Activated CD4-positive, alpha-beta T cell treated with anti-CD3 and anti-CD28 coated beads, Interleukin-2, Interleukin-4, amounts not matched to agents 100 ng/mL and 50 ng/mL, durations not matched to agents 16 hours and 8 hours (primary cell): ENCODE measurements at places on chromosomes 11 and 22.
A peak's percentile ranks its signal among the peaks of the same experiment; 100 is the strongest.

DNA sequence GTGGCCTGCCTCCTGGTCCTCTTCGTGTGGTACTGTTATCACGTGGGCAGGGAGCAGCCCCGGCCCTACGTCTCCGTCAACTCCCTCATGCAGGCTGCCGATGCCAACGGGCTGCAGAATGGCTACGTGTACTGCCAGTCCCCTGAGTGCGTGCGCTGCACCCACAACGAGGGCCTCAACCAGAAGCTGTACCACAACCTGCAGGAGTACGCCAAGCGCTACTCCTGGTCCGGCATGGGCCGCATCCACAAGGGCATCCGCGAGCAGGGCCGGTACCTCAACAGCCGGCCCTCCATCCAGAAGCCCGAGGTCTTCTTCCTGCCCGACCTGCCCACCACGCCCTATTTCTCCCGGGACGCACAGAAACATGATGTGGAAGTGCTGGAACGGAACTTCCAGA, 4.7 kb downstream of the ASPHD2 start:
- DNase-seq, result no peak

DNA sequence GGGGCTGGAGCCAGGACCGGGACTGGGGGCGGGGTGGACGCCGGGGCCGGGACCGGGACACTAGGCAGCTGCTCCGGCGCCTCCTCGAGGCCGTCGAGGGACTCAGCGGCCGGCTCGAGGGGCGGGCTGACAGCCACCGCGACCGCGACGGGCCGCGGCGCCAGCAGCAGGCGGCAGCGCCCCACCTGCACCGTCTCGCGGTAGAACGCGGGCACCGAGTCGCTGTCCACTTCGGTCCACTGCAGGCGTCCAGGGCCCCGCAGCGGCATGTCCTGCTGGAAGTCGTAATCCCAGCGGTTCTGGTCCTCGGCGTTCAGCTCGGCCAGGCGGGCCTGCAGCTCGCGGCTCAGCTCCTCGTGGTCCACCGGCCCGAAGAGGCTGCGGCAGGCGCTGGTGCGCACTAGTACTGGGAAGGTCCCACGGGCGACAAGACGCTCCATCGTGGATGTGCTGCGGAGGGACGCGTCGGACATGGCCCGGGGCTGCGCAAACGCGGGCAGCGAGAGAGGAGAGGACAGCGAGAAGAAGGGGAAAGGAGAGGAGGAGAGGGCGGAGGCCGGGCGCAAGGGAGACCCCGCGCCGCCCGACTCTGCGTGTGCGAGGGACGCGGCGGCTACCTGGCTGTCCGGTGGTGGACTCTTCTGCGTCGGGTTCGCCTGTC, 428 bp downstream of the CDKN1C start:
- DNase-seq, result no peak

GRCh38 chr22:49349841-49350381, 477.8 kb downstream of the BRD1 start:
- no peak for DNase-seq

DNA sequence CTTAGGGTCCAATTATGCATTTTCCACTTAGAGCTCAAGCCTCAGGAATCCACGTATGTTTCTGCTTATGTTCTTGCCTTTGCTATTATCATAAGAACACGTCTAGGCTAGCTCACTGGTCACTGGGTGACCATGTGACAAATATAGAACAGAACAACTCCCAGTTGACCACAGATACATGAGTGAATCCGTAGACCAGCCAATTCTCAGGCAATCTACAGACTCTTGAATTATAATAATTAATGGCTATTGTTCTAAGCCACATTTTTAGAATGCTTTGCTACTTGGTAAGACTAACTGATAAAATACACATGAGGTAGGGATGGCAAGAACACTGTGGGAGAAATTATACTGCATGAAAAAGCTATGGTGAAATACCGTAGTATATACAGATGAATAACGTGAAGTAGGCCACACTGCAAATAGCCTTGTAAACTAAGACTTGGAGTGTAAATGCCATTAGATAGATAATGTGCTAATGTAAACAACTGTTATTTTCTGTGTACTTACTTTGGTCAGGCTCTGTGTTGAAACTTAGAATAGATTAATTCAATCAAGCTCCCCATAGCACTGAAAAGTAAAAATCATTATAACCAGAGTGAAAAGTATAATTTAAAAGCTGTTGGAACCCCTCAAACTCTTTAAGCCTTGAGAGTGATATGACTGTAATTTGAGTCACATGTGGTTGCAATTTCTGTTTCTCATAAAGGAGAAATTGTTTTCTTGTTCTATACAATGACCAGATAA, 366.2 kb upstream of the CCDC179 start:
- DNase-seq, result no peak

- no peak for DNase-seq
Measured at GRCh38 chr11:96905663-96906062, 515.9 kb downstream of the JRKL start.

- peak; percentile 26 for DNase-seq
Measured at GRCh38 chr11:112795142-112795815, 165.9 kb upstream of the NCAM1 start.

- no peak for DNase-seq
Measured at GRCh38 chr11:58829786-58830185, 14.7 kb downstream of the GLYATL2 start.

DNA sequence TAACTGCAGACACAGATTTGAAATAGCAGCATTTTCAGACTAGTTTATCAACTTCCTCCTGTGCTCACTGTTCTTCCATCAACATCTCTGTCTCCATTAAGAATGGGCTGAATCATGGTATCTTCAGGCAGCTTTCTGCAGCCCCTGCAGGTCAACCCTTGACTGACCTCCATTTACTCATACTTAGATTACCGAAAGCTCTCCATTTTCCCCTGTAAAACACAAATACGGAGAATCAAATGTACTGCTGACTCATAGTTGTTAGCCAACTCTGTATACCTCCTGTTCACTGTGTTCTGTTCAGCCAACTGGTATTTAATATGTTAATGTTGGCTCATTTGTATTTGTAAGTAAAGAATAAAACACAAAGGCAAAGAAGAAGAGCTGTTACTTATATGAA, 364.0 kb downstream of the CASP12 start:
- no peak for DNase-seq

GRCh38 chr11:63240098-63240497, 3.3 kb downstream of the SLC22A25 start:
- no peak for DNase-seq
